Liver (tissue), 10 donors: ENCODE measurements at places on chromosomes 2 and 18.
A peak's percentile ranks its signal among the peaks of the same experiment; 100 is the strongest.

GRCh38 chr2:172555272-172555521, 693 bp upstream of the PDK1 start:
- H3K36me3 ChIP-seq = no peaks in the 10 kb centered on the region
- no peaks in the 10 kb centered on the region for H3K27me3 ChIP-seq
- DNase-seq = no peak

DNA sequence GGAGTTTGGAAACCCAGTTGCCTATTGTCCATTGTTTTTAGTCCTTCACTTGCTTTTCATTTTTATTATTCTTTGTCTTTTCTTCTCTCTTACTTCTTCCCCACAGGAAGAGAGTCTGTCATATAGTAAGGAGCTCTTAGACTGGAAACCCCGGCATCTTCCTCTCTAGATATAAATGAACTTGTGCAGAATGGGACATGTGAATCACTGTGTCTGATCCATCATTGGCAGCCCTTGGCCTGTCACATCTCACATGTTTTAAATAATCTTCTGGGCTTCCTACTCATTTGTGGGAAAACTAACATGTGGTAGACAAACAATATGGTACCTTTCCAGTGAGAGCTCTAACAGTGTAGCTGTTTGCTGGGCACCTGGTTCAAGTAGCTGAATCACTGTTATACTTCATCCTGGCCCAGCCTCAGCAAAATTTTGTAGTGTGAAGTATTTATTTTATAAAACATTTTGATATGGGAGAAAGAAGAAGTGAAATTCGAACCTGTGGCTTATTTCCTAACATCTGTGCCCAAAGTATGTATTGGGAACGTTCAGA, 112.8 kb downstream of the PHLPP1 start:
- no peak overlapping the region for H3K4me3 ChIP-seq
- no peaks in the 10 kb centered on the region for H3K36me3 ChIP-seq
- H3K4me1 ChIP-seq = peaks cover 4% of the 10 kb centered on the region
- no peaks in the 10 kb centered on the region for H3K27me3 ChIP-seq
- DNase-seq = no peak

DNA sequence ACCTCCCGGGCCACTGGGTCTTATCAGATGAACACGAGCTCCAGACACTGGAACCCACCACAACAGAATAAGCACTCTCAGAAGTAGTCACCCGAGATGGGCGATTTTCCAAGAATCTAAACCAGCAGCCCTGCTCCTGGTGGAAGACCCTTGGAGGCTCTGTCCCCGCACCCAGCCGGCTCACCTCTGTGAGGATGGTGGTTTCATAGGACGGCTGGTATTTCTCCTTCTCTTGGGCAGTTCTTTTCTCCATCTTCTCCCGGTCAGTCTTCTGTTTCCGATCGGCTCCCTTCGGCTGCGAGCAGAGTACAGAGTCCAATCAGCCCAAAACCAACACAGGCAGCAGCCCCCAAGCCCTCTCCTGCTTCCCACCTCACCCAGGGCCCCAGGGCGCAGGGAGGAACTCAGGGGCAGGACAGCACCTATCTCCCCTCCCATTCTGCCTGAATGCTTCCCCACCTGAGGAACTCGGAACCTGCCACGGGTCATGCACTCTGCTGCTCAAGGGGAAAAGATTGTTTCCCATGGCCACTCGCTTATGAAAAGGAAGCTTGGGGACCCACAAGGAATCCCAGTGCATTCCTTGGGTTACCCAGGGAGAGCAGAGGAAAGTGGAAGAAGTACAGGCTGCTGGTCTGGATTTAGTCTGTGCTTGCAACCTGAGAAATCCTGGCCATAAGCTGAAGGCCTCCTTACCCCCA, 42.7 kb downstream of the TFCP2L1 start:
- no peak overlapping the region for H3K27ac ChIP-seq
- no peaks in the 10 kb centered on the region for H3K36me3 ChIP-seq
- DNase-seq = no peak
- H3K4me3 ChIP-seq = no peak overlapping the region

DNA sequence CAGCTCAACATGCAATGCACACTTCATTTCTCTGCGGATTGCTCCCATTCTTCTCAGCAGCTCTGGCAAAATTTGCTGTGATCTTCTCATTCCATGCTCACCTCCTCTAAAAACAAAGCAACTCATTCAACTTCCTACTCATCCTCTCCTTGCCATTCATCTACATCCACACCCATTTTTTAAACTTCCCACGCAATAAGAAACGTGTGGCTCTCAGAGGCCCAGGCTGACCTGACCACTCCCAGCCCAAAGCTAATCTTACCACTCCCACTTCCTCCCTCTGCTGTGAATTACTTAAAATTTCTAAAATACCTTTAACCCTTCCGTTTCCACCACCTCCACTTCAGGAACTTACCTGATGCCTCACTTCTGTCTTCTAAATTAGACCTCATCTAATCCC, 15.2 kb downstream of the ABCB11 start:
- H3K27ac ChIP-seq = no peak overlapping the region
- DNase-seq = no peak
- H3K4me3 ChIP-seq = no peak overlapping the region
- H3K4me1 ChIP-seq = no peaks in the 10 kb centered on the region
- H3K36me3 ChIP-seq = peaks cover 8% of the 10 kb centered on the region

DNA sequence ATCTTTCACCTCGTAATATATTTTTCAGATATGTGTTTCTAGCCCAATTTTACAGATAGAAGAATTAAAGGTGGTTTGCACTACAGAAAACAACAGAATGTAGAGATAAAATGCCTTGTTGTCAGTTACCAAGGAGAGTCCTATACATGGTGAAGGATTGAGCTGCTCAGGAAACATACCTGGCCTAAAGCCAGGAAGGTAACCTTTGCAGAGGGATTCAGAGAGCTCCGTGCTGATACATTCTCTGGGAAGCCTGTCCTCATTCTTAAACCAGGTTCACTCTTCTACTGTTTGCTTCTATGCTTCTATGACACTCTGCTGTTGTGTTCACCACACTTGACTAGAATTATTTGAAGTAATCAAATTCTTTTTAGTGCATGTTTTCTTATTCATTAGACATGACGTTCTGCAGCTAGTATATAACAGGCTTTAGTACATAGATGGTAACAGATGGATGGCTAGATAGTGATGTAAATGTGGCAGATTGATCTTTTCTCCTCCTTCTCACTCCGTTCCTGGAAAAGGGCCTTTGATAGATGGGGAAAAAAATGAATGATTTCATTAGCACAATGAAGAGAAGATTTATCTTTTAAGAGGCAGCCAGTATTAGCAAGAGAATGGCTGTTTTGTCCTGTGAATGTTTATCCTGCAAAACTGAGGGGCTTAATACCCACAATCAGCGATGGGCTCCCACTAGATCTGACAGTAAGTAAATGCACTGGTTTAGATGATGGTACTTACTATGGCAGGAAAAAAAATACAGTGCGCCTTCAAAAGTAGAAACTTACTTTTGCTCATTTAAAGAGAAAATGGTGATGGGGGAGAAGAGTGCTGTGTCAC, 589.6 kb upstream of the FAM98A start:
- DNase-seq = no peak
- no peaks in the 10 kb centered on the region for H3K36me3 ChIP-seq
- no peak overlapping the region for H3K27ac ChIP-seq
- H3K4me3 ChIP-seq = no peak overlapping the region
- H3K4me1 ChIP-seq = no peaks in the 10 kb centered on the region

- no peak for DNase-seq
- no peaks in the 10 kb centered on the region for H3K36me3 ChIP-seq
- H3K4me1 ChIP-seq = no peaks in the 10 kb centered on the region
Measured at GRCh38 chr18:78884502-78884901, 95.1 kb upstream of the SALL3 start.

- H3K36me3 ChIP-seq = no peaks in the 10 kb centered on the region
- no peak overlapping the region for H3K4me3 ChIP-seq
- H3K27ac ChIP-seq = no peak overlapping the region
- DNase-seq = no peak
Measured at GRCh38 chr2:188024811-188025210, 266.9 kb upstream of the GULP1 start.

DNA sequence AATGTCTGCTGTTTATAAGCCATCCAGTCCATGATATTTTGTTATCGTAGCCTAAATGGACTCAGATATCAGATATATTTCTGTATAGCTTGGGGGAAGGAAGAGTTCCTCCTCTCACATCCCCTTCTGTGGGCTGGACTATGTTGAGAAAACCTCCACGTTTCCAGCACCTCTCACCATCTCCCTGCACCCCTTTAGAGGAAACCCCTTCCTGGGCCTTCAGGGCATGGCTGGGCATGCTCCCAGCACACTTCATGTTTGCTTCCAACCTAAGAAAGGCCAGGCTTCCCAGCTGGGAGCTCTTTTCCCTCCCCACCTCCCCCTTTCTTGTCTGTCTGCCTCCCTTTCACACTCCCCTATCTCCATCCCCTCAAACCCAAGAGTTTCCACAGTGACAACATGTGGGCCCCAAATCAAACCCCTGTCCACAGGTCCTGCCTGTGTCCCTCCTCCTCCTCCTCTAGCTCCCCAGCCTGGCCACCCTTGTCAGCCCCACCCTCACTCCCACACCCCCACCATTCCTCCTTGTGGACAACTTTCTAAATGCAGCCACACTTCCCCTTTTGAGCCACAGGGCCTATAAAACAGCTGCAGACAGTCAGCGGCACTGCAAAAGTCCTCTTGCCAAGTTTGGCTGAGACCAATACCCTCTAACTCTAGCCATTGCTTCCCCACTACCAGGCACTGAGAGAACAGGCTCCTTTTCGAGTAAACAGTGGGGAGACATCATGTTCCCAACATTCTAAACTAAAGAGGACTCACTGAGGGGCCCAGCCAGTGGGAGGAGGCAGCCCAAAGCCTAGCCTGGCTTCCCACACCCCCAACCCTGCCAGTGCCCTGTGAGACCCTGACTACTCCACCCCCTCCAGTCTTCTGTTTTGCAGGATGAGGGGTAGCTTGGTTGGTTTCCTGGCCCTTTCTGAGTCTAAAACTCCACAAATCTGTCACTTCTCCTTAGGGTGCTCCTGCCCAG, 120.5 kb downstream of the ZFP36L2 start:
- no peak for DNase-seq
- peak overlapping the region; percentile 62 for H3K27ac ChIP-seq
- no peaks in the 10 kb centered on the region for H3K36me3 ChIP-seq
- no peak overlapping the region for H3K4me3 ChIP-seq
- no peaks in the 10 kb centered on the region for H3K27me3 ChIP-seq
- peaks cover 4% of the 10 kb centered on the region for H3K4me1 ChIP-seq

DNA sequence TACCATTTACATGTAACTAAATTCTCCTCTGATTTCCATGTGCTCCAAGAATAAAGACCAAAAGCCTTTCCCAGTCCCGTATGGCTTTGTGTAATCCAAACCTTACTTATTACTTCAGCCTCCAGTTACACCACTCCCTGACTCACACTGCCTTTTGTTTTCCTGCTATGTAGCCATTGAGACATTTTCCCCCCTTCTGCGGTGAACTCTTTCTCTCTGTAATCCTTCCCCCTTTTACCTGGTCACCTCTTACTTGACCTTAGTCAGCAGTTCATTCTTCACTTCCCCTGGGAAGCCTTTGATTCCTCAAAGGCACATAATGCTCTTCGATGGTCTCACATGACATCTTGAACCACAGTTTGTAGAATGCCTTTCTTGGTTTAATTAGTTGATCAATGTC, 256.0 kb upstream of the FANCL start:
- DNase-seq = no peak
- H3K27ac ChIP-seq = no peak overlapping the region
- no peaks in the 10 kb centered on the region for H3K36me3 ChIP-seq
- H3K27me3 ChIP-seq = no peaks in the 10 kb centered on the region

- no peaks in the 10 kb centered on the region for H3K36me3 ChIP-seq
- H3K4me3 ChIP-seq = no peak overlapping the region
- no peak overlapping the region for H3K27ac ChIP-seq
- no peaks in the 10 kb centered on the region for H3K27me3 ChIP-seq
- DNase-seq = no peak
- no peaks in the 10 kb centered on the region for H3K4me1 ChIP-seq
Measured at GRCh38 chr2:219908538-219908937, 281.1 kb downstream of the SLC4A3 start.

- H3K36me3 ChIP-seq = no peaks in the 10 kb centered on the region
- no peak overlapping the region for H3K27ac ChIP-seq
- no peak overlapping the region for H3K4me3 ChIP-seq
- no peaks in the 10 kb centered on the region for H3K4me1 ChIP-seq
Measured at GRCh38 chr2:239609607-239610310, 208.9 kb upstream of the HDAC4 start.

DNA sequence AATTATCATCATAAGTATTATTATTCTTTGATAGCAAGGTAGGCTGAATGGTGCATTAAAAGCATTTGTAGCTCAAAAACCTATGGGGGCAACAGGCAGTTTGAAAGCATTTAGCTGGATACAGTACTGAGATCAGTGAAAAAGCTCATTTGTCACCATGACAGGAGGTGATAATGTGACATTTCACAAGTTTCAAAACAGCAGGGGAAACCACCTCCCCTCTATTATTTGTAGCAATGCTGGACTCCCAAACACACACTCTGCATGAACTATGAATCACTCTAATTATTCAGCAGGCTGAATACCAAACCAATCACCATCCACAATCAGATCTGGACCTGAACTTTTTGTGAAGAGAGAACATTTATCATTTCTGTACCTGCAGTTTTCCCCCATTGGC, 63.4 kb downstream of the MYO5B start:
- peaks cover 13% of the 10 kb centered on the region for H3K4me1 ChIP-seq
- H3K4me3 ChIP-seq = no peak overlapping the region
- no peak overlapping the region for H3K27ac ChIP-seq
- no peak for DNase-seq
- H3K27me3 ChIP-seq = no peaks in the 10 kb centered on the region

DNA sequence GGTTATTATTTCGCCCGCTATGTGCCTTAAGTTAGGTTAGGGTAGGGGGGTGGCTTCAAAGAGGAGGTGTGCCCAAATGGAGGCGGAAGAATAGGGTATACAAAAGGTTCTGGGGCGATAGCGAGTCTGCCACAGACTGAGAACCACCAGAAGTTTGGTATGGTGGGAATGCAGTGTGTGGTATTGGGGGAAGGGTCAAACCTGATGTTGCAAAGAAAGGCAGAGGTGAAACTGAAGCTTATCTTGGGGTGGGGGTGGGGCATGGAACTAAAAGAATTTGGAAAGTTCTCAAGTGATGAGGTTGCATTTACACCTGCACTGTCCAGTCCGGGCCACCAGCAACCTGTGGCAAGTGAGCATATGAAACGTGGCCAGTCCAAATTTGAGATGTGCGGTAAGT, 11.8 kb upstream of the CCBE1 start:
- H3K4me1 ChIP-seq = no peaks in the 10 kb centered on the region
- H3K4me3 ChIP-seq = no peak overlapping the region
- H3K27me3 ChIP-seq = no peaks in the 10 kb centered on the region
- DNase-seq = no peak

GRCh38 chr18:34697891-34698290, 12.2 kb upstream of the DTNA start:
- no peaks in the 10 kb centered on the region for H3K36me3 ChIP-seq
- H3K27me3 ChIP-seq = no peaks in the 10 kb centered on the region
- DNase-seq = no peak
- H3K4me1 ChIP-seq = no peaks in the 10 kb centered on the region
- no peak overlapping the region for H3K27ac ChIP-seq
- H3K4me3 ChIP-seq = no peak overlapping the region
